ENCODE measurements at places on chromosomes 1 and 21. TPM values are rescaled to one million over a fixed set of nuclear protein-coding genes. Genes with fewer than 3 reads are reported as not detected.

The SPEN gene
- 75.0 TPM for total RNA-seq

The SAMD13 gene
- total RNA-seq, result 1.7 TPM

The CFAP141 gene
- total RNA-seq, result not detected

The PRAMEF20 gene
- not detected for total RNA-seq

The SMIM1 gene
- total RNA-seq, result not detected

The FASLG gene
- not detected for total RNA-seq

The CFAP74 gene
- 0.25 TPM for total RNA-seq

The HSPA13 gene
- 122 TPM for total RNA-seq

The MROH7 gene
- 0.25 TPM for total RNA-seq

The NBPF4 gene
- total RNA-seq, result not detected

The LIX1L gene
- 22.4 TPM for total RNA-seq

The FMO2 gene
- 0.25 TPM for total RNA-seq

The DNAJC28 gene
- total RNA-seq, result 3.0 TPM

The AMY1B gene
- total RNA-seq, result not detected

The HRNR gene
- total RNA-seq, result not detected

The KCNN3 gene
- total RNA-seq, result 4.9 TPM

The SYF2 gene
- 27.8 TPM for total RNA-seq

The TCP10L gene
- 4.7 TPM for total RNA-seq

The PLPPR4 gene
- total RNA-seq, result 134 TPM

The VWA5B1 gene
- under 0.01 TPM for total RNA-seq

The OLFML2B gene
- total RNA-seq, result 1.2 TPM

The RNF207 gene
- total RNA-seq, result 6.1 TPM

The CACHD1 gene
- 17.0 TPM for total RNA-seq

The CCDC17 gene
- total RNA-seq, result 0.25 TPM

The TRABD2B gene
- total RNA-seq, result under 0.01 TPM

The SPATA1 gene
- 0.74 TPM for total RNA-seq

The FRRS1 gene
- 1.5 TPM for total RNA-seq

The MFSD2A gene
- total RNA-seq, result 18.7 TPM

The MYOG gene
- total RNA-seq, result not detected

The RPS6KA1 gene
- 3.4 TPM for total RNA-seq

The AMIGO1 gene
- 11.1 TPM for total RNA-seq

The EDARADD gene
- total RNA-seq, result 3.4 TPM

The CFHR3 gene
- not detected for total RNA-seq

The UBE2U gene
- total RNA-seq, result not detected

The LCE6A gene
- not detected for total RNA-seq

The ELAPOR1 gene
- total RNA-seq, result 15.0 TPM

The LEFTY2 gene
- total RNA-seq, result under 0.01 TPM

The LRRN2 gene
- 11.8 TPM for total RNA-seq

The CA14 gene
- total RNA-seq, result 1.7 TPM

The SPATA45 gene
- 0.49 TPM for total RNA-seq

The C1orf74 gene
- total RNA-seq, result 1.5 TPM

The LIPI gene
- not detected for total RNA-seq

The ARHGAP29 gene
- total RNA-seq, result 14.8 TPM

The TLR5 gene
- total RNA-seq, result 0.49 TPM

The FGR gene
- total RNA-seq, result 1.7 TPM

The PGLYRP3 gene
- total RNA-seq, result not detected

The TIE1 gene
- 9.6 TPM for total RNA-seq

The C1orf105 gene
- total RNA-seq, result not detected

The ANKRD35 gene
- total RNA-seq, result 1.7 TPM

The PADI4 gene
- 0.98 TPM for total RNA-seq

The CRYZL1 gene
- total RNA-seq, result 45.5 TPM

The PDE9A gene
- 14.5 TPM for total RNA-seq

The A3GALT2 gene
- not detected for total RNA-seq

The TPTE gene
- total RNA-seq, result not detected

The C1QC gene
- total RNA-seq, result 5.2 TPM

The S100A3 gene
- total RNA-seq, result not detected

All from temporal lobe (tissue), 4 donors.